ENCODE measurements at places on chromosomes 12 and 14.

DNA sequence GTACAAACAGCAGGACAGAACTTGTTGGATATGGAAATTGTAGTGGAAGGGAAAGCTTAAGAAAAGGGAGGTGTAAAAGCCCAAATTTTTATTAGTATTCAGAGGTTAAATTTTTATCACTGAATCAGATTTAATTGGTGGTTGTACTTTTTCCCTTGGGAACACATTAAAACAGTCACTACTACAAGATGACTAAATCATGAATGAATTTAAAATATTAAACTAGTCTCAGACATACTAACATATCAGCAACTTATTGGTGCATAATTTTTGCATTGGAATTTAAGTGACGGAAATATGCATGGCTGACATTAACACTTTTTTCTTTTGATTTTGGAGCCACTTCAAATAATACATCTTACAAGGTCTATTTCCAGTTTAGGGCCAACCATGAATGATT lies 27.6 kb downstream of the SAMD4A start:
- DNase-seq: peak; percentile 72

DNA sequence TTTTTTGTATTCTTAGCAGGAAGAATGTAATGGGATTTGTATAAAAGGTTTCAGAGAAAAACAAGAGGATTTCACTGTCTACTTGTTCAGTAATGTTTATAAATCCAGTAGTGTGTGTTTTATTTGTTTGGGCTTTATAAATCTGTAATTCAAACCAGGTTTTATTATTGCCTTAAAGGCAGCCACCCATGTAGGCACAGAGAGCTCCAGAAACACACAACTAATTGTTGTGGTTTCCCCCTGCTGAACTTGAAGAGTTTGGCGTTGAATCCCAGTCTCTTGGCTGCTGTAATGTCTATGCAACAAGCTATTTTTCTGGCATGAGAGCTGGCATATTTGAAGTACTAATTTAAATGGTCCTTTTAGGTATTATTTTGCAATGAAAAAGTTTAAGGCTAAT lies 63.4 kb upstream of the SLCO1C1 start:
- DNase-seq: peak; percentile 51

DNA sequence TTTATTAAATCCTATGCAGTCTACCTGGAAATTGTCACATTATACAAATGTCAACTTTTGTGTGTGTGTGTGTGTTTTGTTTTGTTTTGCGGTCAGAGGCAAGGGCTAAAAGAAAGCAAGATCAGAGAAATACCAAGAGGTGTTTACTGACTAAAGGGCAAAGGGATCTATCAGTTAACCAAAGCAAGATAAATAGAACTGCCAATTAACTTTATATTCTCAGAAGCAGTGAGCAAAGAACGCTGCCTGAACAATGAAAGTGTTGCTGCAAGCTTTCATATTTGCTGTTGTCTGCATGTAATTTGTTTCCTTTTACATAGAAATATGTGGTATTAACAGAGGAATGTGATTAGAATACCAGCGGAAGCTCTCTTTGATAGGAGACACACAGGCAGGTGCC lies 30.9 kb downstream of the CCDC60 start:
- DNase-seq: no peak

DNA sequence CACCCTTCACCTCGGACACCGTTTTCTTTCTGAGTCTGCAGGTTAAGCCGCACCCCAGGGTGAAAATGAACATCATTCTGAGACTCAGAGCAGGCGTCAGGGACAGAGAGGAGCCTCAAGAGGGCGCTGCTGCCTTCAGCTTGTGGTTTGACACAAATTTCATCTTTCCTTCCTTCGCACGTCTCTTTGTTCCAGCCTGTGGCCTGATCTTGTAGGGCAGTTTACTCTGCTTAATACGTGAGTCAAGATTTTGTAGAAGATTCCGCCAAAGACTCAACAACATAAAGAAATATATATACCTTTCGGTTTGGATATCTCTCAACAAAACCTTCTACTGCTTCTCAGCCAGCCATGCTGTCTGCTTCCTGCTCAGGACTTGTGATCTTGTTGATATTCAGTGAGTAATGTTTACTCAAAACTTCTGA lies 329.3 kb upstream of the OR4E1 start:
- DNase-seq: no peak

DNA sequence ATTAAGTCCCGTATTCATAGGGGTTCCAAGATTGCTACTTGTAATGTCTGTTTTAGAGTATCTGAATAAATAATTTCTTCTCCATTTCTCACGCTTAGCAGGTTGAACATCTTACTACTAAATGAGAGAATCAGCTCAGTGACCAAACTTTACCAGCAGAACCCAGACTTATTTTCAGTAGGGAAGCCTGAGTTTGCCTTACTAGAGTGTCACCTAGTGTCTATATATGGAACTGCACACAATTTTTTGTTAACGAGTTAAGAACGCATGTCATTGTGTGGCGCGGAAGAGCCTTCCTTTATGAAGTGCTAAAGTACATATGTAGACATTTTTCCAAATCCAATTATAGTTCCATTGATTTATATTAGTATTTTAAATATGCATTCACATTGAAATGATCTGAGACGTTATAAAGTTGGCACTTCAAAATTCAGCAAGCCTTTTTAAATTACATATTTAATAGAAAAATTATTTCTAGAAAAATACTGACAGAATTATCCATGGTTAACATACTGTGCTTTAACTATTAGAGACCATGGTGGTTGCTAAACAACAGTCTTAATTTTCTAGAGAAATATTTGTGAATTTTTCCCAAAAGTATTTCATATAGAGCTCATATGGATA lies 88.3 kb downstream of the RPS29 start:
- DNase-seq: peak; percentile 65

DNA sequence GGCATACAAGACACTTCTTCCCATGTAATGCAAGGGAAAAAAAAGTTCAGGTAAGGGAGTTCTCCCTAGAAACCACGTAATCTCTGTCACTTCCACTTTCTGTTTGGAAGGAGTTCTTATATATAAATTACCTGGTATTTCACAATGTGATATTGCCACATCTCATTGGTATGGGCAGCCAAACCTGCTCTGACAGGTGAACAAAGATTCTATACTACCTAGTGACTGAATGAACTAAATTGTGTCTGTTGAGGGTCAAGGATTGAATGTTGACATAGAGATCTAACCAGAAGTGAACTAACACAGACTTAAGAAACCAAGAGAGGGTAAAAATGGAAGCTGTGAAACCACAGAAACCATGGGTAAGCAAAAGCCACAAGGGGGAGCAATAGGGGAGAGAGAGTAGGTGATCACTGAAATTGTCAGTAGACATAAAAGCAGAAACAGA lies 161.3 kb downstream of the RPL10L start:
- peak; percentile 0 for DNase-seq

- DNase-seq: no peak
Observed at GRCh38 chr12:16228067-16228466, 49.4 kb downstream of the SLC15A5 start.

DNA sequence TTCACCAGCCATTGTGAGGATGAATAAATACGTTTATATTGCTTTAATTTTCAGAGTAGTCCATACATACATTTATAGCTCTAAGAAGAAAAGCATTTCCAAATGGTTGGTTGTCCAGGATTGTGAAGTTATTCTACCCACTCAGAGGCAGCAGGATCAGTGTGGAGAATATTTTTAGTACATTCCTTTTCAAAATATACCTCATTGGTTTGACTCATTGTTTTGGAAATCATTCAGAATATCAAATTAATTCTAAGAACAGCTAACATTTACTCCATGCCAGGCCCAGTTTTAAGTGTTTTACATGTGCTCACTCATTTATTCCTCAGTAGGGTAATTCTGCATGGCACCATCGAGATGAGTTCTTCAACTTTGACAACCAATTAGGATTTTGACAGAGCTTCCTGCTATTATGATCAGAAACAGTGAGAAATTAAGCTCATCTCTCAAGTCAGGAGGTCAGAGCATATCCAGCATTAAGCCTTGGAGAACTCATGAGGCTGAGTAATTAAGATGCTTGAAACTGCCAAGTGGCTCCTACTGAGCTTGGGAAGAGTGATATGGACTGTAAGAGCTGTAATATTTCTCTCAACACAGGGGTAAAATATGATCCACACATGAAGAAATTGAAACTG lies 153.3 kb upstream of the CLEC14A start:
- peak; percentile 74 for DNase-seq

DNA sequence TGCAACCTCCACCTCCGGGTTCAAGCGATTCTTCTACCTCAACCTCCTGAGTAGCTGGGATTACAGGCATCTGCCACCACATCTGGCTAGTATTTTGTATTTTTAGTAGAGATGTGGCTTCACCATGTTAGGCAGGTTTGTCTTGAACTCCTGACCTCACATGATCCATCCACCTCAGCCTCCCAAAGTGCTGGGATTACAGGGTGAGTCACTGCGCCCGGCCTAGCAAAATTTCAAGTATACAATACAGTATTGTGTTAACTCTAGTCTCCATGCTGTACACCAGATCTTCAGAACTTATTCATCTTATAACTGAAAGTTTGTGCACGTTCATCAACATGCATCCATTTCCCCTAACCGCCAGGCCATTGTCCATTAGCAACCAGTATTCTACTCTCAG lies 115.1 kb upstream of the MDGA2 start:
- DNase-seq: no peak

DNA sequence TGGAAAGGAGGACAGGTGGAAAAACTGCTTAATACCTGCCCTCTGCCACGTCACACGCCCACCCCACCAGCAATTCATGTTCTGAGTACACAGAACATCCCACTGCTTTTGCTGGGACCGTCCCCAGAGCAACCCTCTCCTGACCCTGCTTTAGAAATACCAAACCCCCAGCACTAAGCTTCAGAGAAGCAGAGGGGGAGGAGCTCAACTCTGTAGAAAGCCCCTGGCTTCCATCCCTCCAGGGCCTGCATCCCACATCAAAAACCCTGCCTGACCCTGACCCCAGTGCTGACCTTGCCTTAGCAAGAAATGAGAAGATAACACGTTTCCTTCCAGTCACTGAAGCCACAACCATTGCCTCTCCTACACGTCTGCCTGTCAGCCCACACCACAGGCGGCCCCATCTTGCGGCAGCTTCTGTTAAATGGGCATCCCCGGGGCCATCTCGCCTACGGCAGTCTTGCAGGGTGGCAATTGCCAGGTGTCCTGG lies 19.7 kb downstream of the VDR start:
- DNase-seq: no peak

- DNase-seq: no peak
Observed at GRCh38 chr12:42921741-42922504, 332.4 kb upstream of the PRICKLE1 start.

GRCh38 chr12:56031987-56032386 lies 9.7 kb upstream of the RPS26 start:
- DNase-seq: no peak

DNA sequence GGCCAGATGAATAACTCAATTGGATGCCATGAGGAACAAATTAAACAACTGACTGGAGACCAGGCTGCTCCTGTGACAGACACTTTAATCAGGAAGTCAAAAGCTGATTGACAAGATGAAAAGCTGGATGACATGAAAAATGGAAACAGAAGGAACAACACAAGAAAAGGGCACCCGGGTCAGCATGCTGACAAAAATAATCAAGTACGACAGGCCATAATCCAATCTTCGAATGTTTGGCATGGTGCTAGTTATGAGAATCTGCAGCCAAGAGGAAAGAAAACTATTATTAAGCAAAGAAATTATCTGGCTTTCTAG lies 544.7 kb downstream of the ETNK1 start:
- DNase-seq: no peak

DNA sequence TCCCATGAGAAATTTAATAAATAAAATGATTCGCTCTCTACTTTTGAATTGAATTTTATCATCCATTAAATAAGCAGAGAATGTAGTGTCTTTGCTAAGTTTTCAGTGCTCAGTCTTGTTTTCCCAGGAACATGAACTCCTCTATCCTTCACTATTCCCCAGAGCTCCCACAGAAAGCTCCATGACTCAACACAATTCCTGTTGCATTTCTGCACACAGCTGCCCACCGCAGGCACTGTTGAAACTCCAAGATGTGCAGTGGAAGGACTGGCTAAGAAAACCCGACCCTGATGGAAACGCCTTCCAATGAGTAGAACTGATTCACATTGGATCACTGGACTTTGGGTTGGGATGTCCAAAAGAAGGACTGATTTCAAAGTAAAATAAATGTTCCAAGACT lies 202.4 kb upstream of the AMIGO2 start:
- peak; percentile 95 for DNase-seq

GRCh38 chr14:62015945-62016344 lies 253.7 kb downstream of the SNAPC1 start:
- peak; percentile 80 for DNase-seq

DNA sequence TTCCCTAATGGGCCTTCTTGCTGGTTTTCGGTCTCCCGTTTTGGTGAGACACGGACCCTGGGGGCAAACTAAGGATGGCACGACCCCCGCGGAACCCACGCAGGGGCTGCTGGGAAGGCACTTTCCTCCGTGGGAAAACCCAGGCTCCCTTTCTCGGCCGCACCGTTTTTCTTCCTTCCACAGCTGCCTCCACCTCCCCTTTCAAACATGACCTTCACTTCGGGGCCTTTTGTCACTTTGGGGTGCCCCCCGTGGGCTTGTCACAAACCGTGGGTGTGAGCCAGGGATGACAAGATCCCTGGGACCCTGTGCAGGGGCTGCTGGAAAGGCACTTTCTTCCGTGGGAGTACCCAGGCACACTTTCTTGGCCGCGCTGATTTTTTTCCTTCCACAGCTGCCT lies 268.7 kb downstream of the ALG10 start:
- no peak for DNase-seq

GRCh38 chr12:47547077-47547476 lies 158.8 kb downstream of the RPAP3 start:
- peak; percentile 48 for DNase-seq

- peak; percentile 68 for DNase-seq
Observed at GRCh38 chr14:83483063-83483462, 1949.4 kb upstream of the SEL1L start.

GRCh38 chr14:64200170-64200569 lies 94.0 kb downstream of the ESR2 start:
- no peak for DNase-seq

- DNase-seq: no peak
Observed at GRCh38 chr12:127150956-127151355, 1116.0 kb upstream of the TMEM132C start.

DNA sequence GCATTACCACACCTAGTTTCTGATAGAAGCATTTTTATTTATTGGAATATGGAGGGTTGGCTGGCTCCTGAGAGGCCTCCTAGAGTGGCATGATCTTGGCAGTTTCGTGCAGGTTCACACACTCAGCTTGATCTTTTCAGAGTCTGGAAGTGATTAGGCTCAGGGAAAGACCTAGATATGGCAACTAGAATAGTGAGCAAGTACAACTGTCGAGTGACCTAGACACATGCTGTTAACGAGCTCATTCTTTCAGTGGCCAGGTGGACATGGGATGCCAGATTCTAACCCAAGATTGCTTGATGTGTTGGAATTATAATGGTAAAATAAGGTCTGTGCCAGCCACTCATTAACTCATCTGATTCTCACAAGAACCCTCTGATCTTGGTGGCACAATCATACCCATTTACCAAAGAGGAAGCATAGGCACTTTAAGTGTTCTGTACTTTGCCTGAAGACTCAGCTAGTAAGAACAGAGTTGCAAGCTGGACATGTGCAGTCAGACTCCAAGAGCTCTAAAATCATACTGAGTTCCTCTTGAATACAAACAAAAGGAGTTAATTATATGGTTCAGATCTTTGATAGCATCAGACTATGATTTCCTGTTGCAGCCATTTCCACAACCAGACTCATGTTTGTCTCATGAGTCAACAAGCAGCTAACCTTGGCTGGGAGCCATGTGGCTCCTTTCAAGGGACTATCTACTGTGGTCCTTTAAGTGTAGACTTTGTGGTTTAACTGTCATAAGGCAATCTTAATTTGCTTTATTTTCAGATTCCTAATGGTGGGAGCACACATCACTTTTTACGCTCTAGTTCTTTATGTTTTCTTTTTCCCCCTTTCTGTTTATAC lies 144.2 kb downstream of the PLEKHA5 start:
- DNase-seq: peak; percentile 99
